Stimulated activated CD4-positive, alpha-beta T cell treated with anti-CD3 and anti-CD28 coated beads, Interleukin-2, amount 100 ng/mL, for 24 hours (primary cell): ENCODE measurements at places on chromosomes 7 and 10.

- DNase-seq, result peak; percentile 26
These were observed 142.8 kb downstream of the LSM5 start for GRCh38 chr7:32347244-32347828.

DNA sequence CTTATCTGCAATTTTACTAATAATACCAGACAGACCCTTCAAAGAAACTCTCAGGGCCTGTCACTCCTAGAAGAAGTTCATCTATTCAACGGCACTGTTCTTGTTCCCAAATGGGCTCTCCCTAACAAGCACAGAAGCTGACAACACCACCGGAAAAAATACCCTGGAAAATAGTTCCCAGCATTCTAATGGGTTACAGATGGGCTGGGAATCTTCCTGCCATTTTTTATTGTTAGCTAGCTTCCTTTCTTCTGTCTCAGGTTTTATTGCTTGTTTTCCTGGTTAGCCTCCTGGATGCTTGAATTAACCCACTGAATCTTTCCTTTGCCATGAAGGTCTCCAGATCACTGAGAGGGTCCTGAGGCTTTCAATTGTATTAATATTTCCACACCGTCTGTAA, 689.8 kb upstream of the NRP1 start:
- DNase-seq, result no peak

DNA sequence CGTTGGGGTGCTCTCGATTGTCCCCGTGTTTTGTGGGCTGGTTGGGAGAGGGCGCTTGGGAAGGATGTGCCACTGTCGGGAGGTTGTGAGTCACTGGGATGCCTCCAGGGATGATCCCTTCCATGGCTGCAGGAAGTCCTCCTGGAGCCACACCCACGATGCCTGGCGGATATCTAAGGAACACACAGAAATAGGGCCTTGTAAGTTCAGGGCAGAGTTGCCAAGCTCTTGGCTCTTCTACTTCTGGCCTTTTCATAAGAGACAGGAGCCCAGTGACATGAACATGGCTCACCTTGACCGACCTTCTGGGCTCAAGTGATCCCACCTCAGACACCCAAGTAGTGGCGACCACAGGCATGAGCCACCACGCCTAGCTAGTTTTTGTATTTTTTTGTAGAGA, 47.6 kb downstream of the ZRANB1 start:
- peak; percentile 11 for DNase-seq

- no peak for DNase-seq
These were observed 297.6 kb upstream of the IGFBP3 start for GRCh38 chr7:46218461-46219200.

- peak; percentile 38 for DNase-seq
These were observed 521 bp downstream of the LIMK1 start for GRCh38 chr7:74083928-74084721.

- DNase-seq, result no peak
These were observed 6.7 kb downstream of the TWIST1 start for GRCh38 chr7:19110776-19111175.

DNA sequence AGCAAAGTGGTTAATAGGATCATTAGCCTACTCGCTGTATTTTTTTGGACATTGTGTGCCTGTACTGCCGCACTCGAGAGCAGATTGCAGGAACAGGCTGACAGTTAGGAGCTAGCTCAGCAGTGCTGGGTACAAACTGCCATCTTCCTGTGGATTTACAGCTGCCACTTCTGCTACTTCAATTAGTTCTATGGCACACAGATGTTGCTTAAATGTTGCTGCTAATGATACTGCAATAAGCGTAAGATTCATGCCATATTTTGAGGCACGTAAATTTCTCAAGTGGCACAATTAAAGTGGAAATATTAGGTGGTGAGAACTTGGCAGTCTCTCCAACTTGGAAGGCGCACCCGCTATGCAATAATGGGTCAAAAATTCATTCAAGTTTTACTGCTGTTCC, 171.9 kb downstream of the EBF3 start:
- DNase-seq, result no peak

GRCh38 chr10:59104186-59104585, 72.3 kb upstream of the PHYHIPL start:
- DNase-seq, result no peak

DNA sequence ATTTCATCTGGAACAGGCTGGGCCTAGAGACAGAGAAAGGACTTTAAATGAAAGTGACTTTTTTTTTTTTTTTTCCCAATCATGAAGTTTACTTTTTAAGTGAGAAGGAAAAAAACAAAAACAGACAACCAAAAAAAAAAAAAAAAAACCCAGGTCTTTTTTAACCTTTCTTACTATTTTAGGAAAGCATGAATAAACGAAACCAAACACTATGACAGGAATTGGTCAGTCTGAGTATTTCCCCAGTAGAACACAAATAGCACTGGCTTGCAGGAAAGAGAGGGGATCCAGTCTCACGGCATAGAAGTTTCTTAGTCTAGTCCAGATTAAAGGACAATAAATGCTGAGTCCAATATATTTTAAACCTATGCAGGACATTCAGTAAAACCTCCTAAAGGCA, 180.5 kb upstream of the CCDC6 start:
- no peak for DNase-seq

DNA sequence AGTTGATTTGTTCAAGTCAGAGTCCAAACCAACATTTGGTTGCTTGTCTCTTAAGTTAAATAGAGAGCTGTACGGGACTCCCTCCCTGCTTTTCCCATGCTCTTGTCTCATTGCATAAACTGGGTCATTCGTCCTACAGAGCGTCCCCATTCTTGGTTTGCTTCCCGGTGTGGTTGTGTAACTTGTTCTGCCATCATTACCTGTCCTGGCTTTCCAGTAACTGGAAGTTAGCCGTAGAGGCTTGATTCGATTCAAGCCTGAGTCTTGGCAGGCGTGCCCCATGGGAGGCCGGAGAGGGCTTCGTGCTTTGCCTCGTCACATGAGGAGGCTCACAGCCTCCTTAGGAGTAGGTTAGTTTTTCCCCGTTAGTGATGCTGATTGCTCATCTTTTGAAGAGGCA, 40.2 kb downstream of the FBH1 start:
- DNase-seq, result no peak

DNA sequence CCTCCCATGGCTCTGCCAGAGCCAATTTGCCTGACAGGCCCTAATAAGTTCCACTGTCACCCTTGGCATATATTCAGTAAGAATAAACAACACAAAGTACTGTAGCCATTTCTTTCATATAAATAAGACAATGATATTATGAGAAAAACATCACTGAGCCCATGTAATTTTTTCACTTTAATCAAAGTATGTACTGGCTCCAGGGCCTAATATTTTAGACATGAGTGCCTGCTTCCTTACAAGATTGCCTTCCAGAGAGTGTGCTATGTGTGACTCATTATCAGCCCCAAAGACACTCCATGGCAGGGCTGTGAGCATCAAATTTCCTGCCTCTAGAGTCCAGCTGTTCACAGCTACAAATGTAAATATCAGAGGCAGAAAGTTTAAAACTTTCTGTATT, 297.6 kb downstream of the LHFPL3 start:
- DNase-seq, result no peak

GRCh38 chr7:110921595-110922151, 169.3 kb upstream of the LRRN3 start:
- DNase-seq, result no peak

DNA sequence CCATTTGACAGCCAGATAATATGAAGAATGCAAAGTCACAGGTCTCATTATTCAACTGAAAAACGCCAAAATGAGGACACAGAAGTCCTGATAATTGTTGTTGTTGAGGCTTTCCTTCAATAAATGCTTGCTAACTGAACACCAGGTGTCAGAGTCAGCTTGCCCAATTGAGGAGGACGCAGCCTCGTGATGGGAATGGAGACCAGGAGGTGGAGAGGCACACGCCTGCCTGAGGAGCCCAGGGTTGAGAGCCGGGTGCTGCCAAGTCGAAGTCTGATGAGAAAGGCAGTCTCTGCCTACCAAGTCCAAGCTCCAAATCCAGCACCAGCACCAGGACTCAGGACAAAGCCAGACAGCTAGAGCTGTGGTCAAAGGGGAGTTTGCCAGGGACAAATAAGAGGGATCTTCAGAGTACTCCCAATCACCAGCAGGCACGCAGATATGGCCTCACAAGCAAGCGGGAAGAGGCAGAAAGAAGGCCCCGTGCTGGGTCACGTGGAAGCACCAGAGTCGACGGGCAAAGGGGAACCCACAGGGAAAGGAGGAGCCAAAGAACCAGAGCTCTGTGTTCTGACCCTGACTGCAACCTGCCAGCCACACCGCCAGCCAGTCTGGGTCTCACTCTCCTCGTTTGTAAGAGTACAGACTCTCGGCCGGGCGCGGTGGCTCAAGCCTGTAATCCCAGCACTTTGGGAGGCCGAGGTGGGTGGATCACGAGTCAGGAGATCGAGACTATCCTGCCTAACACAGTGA, 47.6 kb downstream of the VOPP1 start:
- no peak for DNase-seq

DNA sequence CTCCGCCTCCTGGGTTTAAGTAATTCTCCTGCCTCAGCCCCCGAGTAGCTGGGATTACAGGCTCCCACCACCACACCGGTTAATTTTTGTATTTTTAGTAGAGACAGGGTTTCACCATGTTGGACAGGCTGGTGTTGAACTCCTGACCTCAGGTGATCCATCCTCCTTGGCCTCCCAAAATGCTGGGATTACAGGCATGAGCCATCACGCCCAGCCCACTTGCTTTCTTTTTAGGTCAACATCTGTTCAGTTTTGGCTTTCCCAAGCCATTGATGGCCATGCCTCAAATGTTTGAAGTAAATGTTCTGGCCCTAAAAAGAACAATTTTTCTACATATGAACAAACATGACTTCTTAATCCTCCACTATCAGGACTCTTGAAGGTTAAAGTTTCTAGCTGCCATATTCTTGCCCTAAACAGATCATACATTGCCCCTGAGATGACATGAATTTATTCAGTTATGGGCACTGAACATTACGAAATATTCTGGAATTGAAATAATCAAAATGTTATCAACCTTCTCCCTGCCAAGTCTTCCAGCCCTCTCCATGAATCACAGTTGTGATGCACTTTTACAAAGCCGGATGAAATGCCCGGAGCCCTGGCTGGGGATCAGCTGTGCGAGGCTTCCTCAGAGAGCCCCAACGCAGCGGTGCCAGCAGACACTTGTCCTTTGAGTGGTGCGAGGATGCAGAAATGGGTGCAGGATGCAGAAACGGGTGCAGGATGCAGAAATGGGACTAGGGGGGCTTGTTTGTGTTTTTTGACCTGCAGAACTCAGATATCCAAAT, 2.9 kb downstream of the MRLN start:
- no peak for DNase-seq
